Kidney tubule cell (primary cell): ENCODE measurements at places on chromosomes 5 and 9.
A peak's percentile ranks its signal among the peaks of the same experiment; 100 is the strongest.

DNA sequence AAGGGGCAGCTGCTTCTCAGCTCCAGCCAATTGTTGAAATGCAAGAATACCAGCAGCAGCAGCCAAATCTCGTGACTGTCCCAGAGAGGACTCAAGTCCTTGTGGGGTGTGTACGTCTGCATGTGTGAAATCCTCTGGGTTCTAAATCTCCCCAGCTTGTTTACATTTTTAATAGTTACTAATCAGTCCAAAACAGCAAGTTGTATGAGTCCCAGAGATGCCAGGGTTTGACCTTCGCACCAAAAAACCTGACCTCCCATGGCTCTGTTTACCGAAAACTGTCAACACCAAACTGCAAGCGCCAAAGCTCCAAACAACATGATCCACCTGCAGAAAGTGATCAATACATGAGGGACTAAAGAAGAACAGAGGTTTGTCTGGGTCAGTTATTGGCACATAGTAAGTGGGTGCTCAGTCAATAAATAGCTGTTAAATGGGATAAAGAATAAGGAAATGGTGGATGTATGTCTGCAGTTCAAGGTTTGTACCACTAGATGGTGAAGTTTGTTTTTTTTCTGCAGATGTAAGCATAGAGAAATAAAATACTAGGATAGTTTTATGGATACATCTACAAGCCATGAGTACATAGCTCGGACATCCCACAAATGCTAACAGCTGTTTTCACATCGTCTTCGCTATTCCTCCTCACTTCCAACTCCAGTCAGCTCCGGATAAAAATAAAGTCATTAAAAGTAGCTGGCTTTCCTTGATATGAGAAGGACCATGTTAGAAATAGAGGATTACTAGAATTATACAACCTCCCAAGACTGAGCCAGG, 85.3 kb upstream of the ADRB2 start:
- DNase-seq: peak; percentile 75

GRCh38 chr9:655875-656274, 185.6 kb upstream of the DMRT1 start:
- DNase-seq: no peak

- no peak for DNase-seq
These were observed 144.6 kb upstream of the PPP1R26 start for GRCh38 chr9:135334953-135335460.

- DNase-seq: no peak
These were observed 761.2 kb downstream of the SEMA5A start for GRCh38 chr5:8784692-8785091.

DNA sequence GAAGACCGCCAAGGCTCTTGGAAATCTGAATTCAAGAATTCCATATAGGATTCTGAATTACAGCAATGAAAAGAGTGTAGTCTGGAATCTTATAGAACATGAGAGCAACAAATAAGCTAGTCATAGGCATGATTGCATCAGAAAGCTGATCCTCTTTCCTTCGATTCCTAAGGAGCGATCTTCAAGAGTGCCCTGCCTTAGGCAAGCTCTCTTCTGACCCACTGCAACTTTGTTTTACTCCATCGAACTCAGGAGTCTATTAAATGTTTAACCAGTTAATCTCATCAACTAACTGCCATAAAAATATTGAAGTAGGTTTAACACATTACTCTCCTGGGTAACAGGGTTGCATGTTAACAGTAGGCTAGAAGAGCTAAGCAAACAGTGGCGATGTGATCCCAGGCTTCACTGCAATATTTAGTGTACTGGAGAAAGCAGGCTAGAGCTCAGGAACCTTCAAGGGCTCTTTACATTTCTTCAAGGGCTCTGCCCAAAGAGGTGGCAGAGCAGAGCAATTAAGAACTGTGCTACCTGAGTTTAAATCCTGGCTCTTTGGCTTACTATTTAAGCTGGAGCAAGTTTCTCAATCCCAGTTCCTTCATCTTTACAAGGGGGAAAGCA, 146.3 kb downstream of the RORB start:
- DNase-seq: no peak

DNA sequence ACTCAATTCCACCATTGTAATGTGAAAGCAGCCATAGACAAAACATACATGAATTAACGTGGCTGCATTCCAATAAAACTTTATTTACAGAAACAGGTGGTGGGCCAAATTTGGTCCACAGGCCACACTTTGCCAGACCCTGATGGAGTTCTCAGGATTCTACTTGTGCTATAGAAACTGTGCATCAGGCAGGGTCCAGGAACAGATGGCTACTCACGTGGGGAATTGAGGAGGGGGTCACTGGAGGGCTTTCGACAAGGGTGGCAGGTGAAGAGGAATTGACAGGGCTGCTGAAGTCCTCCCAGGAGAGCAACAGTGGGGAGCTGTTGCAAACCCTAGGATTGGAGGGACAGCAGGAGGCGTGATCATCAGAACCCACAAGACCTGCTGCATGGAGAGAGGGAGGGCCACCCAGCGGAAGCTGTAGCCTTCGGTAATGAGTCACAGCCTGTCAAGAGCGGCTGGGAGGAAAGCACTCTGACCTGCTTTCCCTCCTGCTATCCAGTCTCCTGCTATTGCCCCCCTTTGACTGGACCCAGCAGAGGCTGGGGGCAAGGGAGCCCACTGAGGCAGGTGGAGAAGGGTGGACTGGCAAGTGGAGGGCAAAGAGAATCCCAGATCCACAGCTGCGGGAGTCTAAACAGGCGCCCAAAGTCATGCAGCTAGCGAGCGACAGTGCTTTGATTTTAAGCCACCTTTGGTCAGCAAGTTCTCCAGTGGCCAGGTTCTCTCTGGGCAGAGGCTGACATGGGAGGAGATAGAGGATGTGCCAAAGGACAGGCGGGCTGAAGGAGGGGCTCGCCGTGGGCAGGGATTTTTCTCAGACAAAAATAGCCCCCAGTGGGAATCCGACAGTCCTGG, 138.3 kb upstream of the SMIM23 start:
- peak; percentile 35 for DNase-seq

DNA sequence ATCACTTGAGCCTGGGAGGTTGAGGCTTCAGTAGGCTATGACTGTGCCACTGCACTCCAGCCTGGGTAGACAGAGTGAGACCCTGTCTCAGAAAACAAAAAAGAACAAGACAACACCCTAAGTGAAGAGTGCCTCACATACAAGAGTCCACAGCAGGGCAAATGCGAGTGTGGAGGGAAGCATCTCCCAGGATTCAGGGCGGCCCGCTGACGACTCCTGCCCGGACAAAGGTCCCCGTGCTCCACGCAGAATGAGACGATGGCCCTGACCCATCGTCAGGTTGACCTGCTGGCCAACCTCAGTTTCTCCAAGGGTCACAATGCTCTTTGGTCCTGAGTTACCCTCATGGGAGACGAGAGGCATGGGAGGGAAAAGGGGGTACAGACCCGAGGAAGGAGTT, 18.3 kb downstream of the MRNIP start:
- DNase-seq: no peak

DNA sequence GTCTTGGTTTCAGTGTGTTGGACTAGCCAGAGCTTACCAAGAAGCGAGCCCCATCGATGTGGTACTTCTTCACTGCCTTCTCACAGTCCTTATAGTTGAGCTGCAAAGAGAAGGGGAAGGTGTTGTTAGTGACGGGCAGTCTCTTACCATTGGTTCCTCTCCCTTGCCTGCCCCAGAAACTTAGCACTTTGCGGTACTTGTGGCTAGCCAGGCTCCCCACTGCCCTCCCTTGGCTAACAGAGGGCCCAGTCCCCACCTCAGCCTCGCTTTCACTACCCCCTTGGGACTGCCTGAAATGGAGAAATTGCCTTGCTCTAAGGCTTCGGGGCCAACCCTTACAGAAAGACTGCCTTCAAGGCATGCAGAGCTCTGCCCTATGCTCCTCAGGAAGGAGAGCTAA, 4.3 kb downstream of the LCP2 start:
- no peak for DNase-seq

DNA sequence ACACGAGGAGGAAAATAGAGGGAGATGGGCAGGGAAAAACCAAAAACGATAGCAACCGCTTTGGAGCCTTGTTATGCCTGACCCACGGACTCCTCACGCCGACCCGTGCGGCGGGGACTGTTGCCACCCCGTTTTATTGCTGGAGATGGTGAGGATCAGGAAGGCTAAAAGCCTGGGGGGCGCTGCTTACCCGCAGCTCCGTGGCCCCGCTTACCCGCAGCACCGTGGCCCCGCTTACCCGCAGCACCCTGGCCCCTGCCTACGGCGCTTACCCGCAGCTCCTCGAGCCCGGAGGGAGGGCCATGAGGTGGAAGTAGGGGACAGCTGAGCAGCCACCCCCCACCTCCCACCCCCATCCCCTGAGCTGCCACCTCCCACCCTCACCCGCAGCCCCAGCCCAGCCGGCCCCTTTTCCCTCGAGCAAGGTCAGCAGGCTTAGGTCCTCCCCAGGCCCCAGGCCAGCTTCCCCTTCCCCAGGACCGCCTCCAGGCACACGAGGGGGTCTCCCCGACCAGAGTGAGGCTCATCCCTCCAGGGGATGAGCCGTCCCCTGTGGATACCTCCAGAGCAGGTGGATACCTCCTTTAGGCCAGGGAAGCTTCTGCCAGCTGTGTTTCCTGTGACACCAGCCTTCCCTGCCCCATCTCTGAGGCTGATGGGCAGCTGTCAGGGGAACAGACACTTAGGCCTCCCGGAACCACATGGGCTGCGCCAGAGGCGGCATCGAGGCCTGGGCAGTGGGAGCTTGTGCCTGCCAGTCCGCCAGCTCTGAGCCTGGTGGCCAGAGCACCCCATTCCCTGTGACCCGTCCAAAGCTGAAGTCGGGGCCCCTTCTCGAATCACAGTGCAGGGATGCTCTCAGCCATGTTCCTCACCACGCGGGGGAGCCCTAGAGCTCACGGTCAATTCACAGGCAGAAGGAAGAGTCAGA, 92.3 kb downstream of the LMX1B start:
- peak; percentile 56 for DNase-seq

GRCh38 chr9:86389628-86390027, 35.4 kb upstream of the TUT7 start:
- no peak for DNase-seq

DNA sequence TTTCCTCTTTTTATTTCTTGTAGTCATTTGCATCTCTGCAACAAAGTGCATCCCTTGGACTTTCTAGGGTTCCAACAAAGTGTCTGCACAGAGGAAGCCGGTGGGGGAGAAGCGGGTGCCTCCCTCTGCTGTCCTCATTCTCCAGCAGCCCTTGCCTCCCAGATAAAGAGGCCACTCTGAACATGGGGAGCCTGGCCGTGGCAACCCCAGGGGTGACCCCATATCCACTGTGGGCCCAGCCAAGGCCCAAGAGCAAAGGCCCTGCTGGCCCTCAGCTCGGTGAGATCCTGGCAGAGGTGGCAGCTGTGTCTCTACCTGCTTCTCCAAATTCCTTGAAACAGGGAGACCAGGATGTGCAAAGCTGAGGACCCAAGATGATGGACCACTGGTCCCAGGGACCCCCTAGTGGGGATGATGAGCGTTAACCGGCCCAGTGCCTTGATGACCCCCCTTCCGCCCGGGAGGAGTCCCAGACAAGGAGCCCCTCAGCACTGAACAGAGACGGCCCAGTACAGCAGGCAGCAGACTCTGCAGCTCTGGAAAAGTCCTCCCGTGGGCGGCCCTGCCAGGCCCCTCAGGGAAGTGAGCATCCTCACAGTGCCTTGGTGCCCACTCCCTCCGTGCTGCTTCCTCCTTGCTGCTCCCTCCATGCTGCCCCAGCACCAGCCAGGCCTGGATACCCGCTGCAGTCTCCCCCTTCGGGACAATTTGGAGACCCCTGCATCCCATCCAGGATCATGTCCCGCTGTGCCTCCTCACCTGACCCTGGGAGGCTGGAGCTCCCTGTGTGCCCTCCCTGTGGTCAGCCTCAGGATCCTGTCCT, 62.5 kb downstream of the MRPL36 start:
- no peak for DNase-seq

- no peak for DNase-seq
These were observed 316.2 kb downstream of the CWC27 start for GRCh38 chr5:65084795-65085515.

DNA sequence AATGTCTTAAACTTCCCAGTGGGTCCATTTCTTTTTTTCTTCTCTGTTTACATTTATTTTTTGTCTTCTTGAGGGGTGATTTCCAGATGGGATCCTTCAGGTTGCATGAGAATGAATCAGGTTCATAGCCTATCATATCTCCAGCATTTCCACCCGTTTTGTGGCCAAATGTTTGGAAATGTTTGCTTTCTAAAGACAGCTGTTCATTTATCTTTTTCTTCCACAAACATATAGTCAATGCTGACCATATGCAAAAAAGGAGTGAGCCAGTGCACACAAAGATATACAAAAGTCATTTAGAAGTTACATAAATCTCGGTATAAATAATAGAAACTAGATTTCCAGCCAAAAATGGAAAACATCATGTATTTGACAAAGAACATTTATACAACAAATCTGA, 71.6 kb upstream of the STC2 start:
- DNase-seq: no peak

GRCh38 chr5:54577937-54578653, 60.5 kb downstream of the SNX18 start:
- DNase-seq: no peak

GRCh38 chr9:132780230-132781007, 97.7 kb downstream of the AK8 start:
- no peak for DNase-seq

DNA sequence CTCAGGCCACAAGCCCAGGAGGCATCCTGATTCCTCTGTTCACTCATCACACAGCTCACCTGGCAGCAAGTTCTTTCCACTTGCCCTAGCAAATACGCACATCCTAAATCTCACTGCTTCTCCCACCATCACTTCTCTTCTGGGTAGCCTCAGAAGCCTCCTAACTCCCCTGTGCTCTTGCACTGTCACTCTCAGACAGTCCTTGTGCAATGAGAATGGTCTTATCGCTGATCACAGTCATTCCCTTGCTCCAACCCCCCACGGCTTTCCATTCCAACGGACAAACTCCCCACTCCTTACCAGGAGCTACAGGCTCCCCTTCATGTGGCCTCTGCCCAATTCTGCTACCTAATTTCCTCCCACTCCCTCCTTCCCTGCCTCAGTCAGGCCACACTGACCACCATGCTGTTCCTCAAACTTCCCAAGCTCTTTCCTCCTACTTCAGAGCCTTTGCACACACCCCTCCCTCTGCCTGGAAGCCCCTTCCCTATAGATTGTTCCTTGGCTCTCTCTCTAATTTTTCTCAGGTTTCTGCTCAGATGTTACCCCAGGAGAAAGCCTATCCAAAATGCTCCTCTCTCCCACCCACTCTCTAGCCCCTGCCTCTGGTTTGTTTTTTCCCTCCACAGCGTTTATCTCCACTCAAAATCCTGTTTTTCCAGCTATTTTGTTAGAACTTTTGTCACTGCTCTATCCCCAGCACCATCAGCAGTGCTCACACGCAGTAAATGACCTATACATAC, 34.1 kb upstream of the TNFAIP8 start:
- no peak for DNase-seq
